Pons (tissue), 1 donor: ENCODE measurements at places on chromosomes 2 and 18.

DNA sequence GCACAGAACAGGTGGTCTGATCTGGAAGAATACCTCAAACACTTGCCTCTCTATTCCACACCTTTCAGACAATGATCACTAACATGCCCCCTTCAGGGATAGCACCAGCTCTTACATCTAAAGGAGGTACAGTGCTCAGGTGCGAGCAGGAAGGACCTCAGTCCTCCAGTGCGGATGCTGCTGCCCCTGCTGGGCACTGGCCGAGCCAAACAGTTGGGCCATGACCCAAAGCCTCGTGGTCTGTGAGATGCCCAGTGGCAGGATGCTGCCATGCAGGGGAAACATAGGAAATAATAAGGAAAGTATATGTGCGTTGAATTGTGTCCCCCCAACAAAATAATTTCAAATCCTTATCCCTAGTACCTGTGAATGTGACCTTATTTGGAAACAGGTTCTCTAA lies 243.7 kb downstream of the NDUFA10 start:
- DNase-seq: no peak

DNA sequence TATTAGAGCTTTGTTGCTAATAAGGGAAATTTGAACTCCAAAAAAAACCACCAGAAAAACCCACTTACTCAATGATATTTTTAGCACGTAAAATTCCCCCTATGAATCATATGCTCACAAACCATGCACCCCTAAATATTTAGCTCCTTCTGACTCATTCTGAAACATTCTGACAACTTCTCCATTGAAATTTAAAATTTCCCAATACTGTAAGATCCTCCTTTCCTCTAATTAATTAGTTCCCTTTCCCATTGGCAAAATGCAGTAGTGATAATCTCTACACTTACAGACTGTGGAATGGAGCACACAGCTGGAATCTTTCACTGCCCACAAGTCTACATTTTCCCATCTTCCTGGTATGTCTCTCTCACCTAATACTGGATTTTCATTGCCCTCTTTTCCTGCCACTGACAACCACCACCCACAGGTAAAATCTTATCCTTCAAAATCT lies 215.8 kb upstream of the ACVR2A start:
- no peak for DNase-seq

DNA sequence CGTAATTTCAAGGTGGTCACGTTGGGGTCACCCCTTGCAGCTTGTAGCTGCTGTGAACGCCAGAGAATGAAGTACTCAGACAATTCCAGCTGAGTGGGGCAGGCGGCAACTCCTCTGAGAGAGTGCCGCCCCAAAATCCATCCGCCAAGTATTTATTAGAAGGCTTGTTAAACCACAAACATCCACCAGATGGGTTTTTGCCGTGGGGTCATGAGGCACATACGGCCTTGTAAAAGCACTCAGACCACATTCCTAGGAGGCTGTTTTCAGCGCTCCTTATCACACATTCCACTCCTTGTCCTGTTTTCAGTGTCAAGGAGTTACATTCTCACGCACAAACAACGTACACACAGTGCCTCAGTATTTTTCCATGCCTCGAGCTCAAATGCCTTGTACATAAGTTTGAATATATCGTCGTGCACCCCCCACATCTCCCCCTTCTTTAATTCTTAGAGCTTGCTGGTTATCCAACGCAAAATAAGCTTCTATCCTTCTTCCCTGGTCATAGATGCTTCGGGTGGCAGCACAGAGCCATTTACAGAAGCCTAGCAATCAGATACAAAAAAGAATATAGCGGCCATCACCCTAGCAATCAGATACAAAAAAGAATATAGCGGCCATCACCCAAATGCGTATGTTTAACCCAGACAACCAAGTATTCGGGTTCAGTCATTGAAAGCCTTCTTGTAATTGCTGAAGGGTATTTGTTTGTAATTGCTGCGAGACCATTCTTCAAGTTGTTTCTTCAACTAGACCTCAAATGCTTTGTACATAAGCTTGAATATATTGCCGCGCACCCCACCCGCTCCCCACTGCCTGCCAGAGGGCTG lies 7.3 kb downstream of the ALPP start:
- no peak for DNase-seq

GRCh38 chr2:188391354-188391753 lies 99.7 kb downstream of the GULP1 start:
- DNase-seq: no peak

- DNase-seq: no peak
Observed at GRCh38 chr2:109637749-109638570, 23.8 kb downstream of the SOWAHC start.

GRCh38 chr18:59665057-59666006 lies 31.9 kb downstream of the CCBE1 start:
- no peak for DNase-seq

DNA sequence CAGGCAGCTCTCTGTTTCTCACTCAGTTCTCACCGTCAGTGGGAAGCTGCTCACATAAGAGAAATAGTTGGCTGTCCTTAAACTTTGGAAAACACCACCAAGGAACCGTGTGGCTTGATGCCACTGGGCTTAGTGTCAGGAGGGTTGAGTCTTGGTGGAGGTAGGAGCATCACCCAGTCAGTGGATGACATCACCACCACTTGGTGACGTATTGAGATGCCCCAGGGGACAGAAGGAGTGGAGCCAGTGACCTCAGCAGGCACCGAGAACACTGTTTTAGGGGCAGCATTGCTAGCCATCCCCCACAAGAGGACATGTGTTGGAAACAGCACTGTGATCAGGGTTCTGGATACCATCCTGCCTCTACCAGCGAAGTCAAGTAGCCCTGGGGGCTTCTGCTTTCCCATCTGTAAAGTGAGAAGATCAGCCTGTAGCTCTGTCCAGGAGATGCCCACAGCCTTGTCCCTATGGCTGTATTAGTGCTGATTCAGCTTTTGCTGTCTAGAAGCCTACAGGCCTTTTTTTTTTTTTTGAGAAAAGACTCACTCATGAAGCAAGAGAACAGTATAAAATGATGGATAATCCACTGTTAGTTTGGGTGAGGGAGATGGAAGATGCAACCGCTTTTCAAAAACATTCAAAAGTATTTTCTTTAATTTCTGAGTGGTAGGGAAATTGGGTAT lies 66.2 kb downstream of the TSN start:
- no peak for DNase-seq

DNA sequence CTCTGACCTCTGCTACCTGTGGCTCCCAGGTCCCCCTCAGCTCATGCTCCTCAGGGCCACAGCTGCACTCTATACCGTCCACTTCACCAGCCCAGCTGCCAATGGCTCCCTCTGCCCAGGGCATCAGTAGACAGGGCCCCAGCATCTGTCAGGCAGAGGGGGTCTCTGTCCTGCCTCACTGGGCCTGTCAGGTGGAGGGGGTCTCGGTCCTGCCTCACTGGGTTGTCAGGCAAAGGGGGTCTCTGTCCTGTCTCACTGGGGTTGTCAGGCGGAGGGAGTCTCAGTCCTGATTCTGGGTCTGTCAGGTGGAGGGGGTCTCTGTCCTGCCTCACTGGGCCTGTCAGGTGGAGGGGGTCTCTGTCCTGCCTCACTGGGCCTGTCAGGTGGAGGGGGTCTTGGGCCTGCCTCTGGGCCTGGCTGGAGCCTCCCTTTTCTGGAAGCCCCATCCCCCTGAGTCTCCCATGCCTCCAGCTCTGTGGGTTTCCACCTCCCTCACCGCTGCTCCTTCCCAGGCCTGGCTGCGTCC lies 19.9 kb downstream of the SNORC start:
- DNase-seq: no peak

DNA sequence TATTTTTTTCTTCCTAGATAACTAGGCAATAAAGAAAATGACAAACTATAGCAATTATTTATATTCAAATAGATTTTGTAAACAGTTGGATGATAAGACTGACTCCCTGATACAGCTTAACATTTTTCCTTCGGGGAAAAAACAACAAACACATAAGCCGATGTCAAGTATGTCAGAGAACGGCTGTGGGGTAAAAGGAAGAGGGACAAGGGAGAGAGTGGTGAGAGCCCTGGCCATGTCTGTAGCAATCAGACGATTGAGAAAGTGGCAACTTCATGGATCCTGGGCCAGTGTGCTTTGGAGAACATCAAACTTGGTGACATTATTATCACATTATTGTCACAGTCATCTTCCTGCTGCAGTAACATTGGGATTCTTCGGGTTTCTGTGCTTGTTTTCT lies 65.2 kb downstream of the RNF144A start:
- no peak for DNase-seq

- DNase-seq: no peak
Observed at GRCh38 chr2:207766041-207766551, 3.6 kb downstream of the FZD5 start.

DNA sequence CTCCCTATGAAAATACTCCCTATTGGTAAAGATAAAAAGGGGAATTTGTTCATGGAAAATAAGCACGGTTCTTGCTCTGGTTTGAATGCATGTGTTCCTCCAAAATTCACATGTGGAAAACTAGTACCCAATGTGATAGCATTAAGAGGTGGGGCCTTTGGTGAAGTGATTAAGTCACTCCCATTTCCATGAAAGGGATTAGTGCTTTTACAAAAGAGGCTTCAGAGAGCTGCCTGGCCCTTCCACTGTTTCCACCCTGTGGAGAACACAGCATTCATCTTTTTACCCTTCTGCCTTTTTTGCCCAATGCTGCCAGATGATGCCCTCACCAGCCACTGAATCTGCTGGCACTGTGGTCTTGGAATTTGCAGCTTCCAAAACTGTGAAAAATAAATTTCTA lies 666.8 kb downstream of the ARHGAP15 start:
- DNase-seq: no peak

DNA sequence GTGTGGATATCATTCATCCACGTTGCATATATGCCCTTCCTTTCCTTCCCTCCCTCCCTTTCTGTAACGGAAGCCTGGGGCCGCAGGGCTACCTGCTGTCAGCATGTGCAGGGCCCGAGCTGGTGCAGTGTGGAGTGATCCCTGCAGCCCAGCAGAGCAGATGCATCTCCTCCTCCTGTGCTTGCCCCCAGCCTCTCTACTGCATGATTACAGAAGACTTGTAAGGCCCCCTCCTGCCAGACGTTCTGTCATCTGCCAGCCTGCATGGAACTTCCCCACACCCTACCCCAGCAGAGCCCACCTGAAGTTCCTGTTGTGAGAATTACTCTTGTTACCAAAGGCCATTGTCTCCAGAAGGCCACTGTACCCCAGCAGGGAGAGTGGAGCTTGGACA lies 67.5 kb upstream of the FOSL2 start:
- no peak for DNase-seq

DNA sequence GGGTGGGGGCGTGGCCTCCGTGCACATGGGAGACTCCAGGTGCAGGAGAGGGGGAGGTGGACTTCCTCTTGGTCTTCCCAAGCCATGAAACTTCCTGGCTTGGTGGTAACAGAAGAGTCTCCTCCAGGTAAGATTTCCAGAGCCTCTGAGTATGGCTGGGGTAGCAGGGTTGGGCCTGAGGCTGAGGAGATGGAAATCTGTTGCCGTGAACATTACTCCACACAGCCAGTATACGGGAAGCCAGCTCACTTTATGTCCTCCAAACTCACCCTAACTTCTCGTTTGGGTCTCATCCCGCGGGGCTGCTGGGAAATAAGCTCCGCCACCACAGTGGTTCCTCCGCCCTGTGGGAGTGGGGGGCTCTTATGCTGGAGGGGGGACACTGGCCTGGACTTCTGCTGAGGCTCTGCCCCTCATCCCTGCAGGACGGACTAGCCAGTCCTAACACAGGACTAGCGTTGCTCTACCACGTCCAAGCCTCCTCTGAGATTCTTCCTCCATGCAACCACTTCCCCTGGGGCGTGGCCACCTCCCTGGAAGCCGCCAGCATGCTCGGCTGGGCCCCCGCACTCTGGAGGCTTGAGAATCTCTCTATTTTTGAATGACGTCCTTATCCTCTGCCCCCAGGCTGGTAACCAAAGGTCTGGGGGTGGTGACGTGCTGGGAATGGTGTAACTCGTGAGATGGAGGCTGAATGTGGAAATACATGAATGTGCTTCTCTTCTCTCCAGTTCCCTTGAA lies 777 bp upstream of the RAB17 start:
- no peak for DNase-seq

GRCh38 chr18:22056950-22057349 lies 112.4 kb upstream of the GATA6 start:
- no peak for DNase-seq

GRCh38 chr2:1716441-1716840 lies 27.9 kb downstream of the PXDN start:
- DNase-seq: no peak

GRCh38 chr2:19676770-19677169 lies 225.0 kb downstream of the TTC32 start:
- DNase-seq: no peak

- DNase-seq: no peak
Observed at GRCh38 chr2:28395334-28396061, 2.8 kb downstream of the FOSL2 start.

GRCh38 chr2:76391678-76392077 lies 681.0 kb upstream of the GCFC2 start:
- no peak for DNase-seq

GRCh38 chr2:65103013-65103715 lies 26.7 kb downstream of the RAB1A start:
- no peak for DNase-seq

DNA sequence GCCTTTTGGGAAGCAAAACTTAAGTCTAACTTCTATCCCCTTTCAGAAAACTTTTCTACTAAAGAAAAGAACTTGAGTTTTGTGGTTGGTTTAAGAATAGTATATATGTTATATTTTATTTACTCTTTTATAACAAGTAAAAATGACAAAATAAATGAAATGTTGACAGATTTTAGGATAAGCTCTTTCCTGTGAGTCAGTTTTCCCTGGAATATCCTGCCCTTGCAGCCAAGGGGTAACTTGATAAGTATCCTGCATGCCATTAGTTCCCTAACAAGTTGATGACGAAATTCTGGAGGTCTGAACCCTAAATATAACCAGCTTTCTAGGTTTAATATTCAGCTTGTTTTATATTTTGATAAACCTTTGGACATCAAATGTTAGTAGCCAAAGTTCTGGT lies 7.3 kb upstream of the HTR2B start:
- no peak for DNase-seq

GRCh38 chr2:65580824-65581223 lies 148.4 kb upstream of the SPRED2 start:
- no peak for DNase-seq

- no peak for DNase-seq
Observed at GRCh38 chr18:11808001-11808855, 43.0 kb upstream of the CHMP1B start.

- no peak for DNase-seq
Observed at GRCh38 chr2:72156872-72157271, 9.2 kb upstream of the CYP26B1 start.

GRCh38 chr2:179021258-179021657 lies 28.7 kb downstream of the CCDC141 start:
- no peak for DNase-seq

- no peak for DNase-seq
Observed at GRCh38 chr2:105857076-105857740, 112.5 kb downstream of the NCK2 start.

- DNase-seq: no peak
Observed at GRCh38 chr2:111710085-111710484, 173.9 kb downstream of the ANAPC1 start.

DNA sequence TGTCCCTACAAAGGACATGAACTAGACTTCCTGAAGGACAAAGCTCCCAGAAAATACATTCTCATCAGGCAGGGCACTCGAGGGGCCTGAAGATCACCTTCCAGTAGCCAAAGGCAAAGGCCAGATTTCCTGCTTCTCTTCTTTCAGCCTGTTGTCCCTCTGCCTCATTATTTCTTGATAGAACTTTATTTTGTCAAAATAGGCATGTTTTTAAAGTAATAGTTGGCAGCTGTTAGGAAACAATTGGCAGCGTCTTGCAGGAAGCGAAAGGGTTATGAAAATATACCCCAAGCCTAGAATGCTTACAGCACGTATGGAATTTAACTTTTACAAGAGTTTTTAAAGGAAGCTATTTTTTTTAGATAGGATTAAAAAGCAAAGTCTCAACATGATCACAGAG lies 74.9 kb downstream of the LINC00305 start:
- no peak for DNase-seq

GRCh38 chr18:56333146-56333545 lies 305.2 kb downstream of the TXNL1 start:
- no peak for DNase-seq
